NCI-H1694 treated with DMSO at 0.1 percent for 48 hours (cell line): ENCODE measurements at places on chromosomes 5 and 9.

GRCh38 chr5:134143431-134143830, 28.9 kb downstream of the TCF7 start:
- DNase-seq, result no peak

DNA sequence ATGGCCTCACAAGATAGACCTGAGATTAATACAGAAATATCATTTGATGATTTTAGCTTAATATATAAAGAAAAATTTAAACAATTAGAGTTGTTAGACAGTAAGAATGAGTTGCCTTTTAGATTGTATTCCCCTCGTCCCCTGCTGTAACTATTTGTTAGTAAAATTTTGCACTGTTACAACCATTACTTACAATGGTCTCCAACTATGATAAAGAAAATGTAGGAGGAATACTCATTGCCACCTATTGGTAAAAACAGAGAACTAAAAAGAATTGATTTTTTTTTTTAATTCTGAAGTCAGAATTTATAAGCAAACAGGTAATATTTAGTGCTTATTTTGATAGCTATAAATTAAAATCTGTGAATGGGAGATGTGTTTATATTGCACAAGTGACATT, 937.6 kb downstream of the TLE4 start:
- DNase-seq, result no peak

- DNase-seq, result no peak
These were observed 43.1 kb upstream of the CKMT2 start for GRCh38 chr5:81189875-81190498.

- no peak for DNase-seq
These were observed 133.6 kb downstream of the ATG10 start for GRCh38 chr5:82105457-82105856.

GRCh38 chr5:127849408-127849807, 146.2 kb downstream of the CCDC192 start:
- DNase-seq, result no peak

DNA sequence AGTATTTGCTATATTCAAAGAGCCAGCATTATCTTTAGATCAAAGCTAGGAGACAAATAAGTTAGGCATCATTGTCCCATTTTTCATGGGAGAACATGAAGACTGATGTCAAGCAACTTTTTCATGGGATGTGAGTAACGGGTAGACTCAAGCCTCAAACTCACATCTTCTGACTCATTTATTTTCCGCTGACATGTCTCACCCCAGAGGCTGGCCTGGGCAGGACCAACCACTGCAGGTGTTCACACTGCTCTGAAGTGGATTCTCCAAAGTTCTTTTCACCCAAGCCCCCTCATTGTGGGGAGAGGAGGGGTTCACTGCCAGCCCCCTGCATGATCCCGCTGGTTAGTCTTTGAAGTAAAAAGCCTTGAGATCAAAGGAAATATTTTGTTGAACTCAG, 34.9 kb upstream of the BASP1 start:
- no peak for DNase-seq

- no peak for DNase-seq
These were observed 170.3 kb downstream of the MARCHF11 start for GRCh38 chr5:16009256-16009655.

- DNase-seq, result no peak
These were observed 418.2 kb downstream of the GABRG2 start for GRCh38 chr5:162485666-162486292.

GRCh38 chr9:129570450-129571297, 50.2 kb downstream of the C9orf50 start:
- no peak for DNase-seq

DNA sequence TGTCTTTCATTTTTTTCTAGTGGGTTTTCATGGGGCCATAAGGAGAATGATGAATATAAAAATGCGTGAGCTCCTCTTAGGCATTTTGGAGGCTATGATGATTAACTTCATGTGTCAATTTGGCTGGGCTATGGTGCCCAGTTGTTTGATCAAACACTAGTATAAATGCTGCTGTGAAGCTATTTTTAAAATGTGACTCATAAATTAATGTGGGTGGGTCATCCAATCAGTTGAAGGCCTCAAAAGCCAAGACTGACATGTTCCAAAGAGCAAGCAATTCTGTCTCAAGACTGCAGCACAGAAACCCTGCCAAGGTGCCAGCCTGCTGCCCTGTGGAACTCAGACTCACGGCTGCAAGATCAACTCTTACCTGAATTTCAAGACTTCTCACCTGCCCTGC, 24.4 kb upstream of the ICE1 start:
- DNase-seq, result no peak

DNA sequence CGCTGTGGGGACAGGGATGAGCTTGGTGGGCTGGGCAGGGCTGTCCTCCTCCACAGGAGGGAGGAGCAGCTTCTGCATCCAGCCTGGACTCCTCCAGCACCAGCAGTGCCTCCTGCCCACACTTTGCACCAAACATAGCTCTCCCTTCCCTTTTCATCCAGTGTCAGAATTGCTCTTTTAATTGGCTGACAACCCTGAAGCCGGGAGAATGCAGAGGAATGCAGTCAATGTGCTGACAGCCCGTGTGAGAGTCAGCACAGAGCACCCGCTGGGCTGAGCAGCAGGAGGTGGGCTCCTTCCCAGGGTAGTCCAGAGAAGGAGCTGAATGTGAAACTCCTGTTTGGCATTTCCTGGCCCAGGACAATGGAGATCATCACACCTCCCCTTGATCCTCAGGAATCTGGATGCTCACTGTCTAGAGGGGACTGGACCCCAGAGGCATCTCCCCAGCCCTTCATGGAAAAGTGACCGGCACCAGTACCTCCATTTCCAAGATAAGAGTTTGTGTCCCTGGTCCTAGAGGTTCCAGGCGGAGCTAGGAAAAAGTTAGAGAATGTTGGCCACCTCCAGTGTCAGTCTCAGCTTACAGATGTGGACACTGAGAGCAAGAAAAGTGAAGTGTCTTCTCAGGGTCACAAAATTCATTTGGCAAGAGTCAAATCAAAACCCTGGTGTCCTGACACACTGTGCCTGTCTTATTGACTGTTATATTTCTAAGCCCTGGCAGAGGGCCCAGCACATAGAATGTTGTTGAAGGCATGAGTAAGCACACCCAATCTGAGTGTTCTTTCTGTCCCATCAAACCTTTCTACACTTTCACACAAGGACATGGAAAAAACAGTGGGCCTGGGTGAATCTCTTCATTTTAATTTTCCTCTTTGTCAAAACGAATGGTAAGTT, 202.1 kb downstream of the SNX18 start:
- DNase-seq, result no peak

DNA sequence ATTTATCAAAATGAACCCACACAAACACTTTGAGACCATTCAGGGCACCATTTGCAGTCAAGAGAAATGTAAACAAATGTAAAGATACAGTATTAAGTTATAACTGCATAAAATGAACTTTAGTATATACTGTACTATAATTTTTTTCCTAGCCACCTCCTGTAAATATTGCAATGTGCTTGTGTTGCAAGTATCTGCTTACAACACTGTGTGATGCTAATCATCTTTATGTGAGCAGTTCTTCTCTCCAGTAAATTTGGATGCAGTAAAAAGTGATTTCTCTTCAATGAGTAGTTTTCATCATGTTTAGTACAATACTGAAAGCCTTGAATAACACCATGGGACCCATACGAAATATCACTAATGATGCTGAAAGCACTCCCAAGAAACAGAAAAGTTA, 9.4 kb downstream of the G3BP1 start:
- DNase-seq, result no peak

DNA sequence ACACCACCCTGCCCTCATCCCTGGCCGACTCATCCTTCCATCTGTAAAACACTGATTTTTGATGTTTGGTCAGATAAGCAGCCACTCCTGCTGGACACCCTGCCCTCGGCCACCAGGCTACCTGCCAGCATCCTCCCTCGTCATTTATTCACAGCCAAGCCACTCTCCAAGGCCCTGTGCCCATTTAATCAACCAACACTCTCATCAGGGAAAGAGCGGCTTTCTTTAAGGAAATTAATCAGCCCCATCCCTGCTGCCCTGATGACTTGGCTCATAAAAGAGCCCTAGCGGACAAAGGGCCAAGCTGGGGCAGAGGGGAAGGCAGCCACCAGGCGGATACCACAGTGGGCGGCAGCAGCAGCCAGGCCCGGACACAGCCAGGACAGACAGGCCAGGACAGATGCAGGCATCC, 52.4 kb downstream of the GOLM1 start:
- DNase-seq, result no peak

DNA sequence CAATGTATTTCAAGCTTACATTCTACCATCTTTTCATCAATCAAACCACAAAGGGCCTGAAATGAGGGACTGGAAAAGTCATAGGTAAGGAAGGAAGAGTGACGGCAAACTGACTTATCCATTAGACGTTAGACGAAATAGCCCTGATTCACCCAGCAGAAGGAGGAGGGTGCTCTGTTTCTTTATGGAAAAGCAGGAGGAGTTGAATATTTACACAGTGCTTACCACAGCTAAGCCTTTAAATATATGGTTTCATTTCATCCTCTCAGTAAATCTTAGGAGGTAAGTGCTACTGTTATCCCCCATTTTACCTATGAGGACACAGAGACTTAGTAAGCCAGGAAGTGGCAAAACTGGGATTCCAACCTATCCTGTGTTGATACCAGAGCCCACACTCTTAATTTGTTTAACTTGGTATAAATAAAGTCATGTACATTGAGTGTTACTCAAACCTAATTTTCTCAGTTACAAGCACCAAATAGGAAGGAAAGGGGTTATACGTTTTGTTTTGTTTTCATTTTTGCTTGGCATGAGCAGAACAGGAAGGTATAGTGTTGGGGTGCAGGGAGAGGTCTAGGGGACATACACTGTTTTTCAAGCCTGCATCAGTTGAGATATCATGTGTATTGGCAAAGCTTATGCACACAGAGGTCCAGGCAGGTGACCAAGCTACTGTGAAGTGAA, 98.1 kb upstream of the IFNK start:
- DNase-seq, result no peak
